ENCODE measurements at places on chromosomes 4 and X. TPM values are rescaled to one million over a fixed set of nuclear protein-coding genes. Genes with fewer than 3 reads are reported as not detected.

F9 gene
- total RNA-seq, result not detected

RBM47 gene
- 4.4 TPM for total RNA-seq

PABPC1L2A gene
- not detected for total RNA-seq

DKC1 gene
- total RNA-seq, result 36.5 TPM

ZBED1 gene
- 35.2 TPM for total RNA-seq

SATL1 gene
- under 0.01 TPM for total RNA-seq

AKAP14 gene
- not detected for total RNA-seq

ANKRD37 gene
- total RNA-seq, result 7.0 TPM

LNX1 gene
- 0.11 TPM for total RNA-seq

Measured in uterine smooth muscle cell (primary cell).